ENCODE measurements at places on chromosomes 7 and 10.

DNA sequence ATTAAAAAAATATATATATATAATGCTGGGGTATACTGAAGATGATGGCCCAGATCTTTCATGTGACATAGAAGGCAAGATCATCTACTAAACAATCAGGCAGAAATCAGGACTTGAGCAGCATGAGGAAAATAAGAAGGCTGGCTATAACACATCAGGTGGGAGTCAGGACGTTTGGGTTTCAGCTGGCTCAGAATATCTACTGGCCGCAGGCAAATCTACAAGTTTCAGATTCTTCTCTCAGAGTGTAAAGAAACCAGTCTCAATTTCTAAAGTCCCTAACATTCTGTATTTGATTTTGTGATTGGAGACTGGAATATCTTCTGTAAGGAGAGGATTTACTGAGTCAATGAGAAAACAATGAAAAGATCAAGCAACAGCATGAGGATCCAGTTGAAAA is 37.7 kb upstream of the FAM3C start:
- H3K4me3 ChIP-seq, result no peak overlapping the region
- no peak overlapping the region for H3K27ac ChIP-seq
- no peak for DNase-seq
- peaks cover 3% of the 10 kb centered on the region for H3K4me1 ChIP-seq

DNA sequence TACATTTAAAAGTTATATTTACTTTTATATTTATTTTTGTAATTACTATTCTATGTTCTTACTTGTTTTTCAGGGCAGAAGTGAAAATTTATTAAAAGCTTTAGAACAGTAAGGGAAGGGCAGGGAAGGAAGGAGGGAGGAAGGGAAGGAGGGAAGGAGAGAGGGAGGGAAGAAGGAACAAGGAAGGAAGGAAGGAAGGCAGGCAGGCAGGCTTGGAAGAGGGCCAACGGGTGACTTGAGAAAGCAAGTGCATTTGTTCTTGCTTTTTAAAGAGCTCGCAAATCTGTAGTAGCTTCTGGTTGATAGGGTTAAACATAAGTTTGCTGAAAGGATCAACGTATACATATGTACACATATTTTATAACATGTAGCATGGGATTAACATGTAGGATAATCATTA is 725.3 kb upstream of the FZD8 start:
- H3K4me1 ChIP-seq, result no peaks in the 10 kb centered on the region
- no peak overlapping the region for H3K4me3 ChIP-seq
- H3K36me3 ChIP-seq, result no peaks in the 10 kb centered on the region

DNA sequence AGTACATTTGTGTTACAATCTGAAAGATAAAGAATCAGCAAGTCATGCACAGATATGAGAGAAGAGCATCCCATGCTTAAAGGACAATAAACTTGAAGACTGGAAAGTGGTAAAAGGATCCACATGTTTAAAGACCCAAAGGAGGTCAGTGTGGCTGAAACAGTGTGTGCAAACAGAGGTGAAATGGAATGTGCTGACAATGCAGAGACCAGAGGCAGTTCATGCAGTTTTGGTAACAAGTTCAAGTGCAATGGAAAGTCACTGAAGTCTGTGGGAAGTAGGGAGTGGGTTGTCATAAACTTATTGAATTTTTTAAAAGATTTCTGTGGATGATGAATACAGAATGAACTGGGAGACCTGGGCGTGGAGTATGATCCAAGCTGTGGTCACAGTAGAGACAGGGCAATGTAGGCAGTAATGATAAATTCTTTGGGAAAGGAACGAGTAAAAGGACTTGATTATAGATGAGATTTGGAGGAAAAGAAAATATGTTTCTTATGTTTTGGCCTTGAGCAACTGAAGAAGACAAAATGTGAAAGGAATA is 408.0 kb downstream of the HGF start:
- no peak overlapping the region for H3K4me3 ChIP-seq
- no peaks in the 10 kb centered on the region for H3K36me3 ChIP-seq
- no peaks in the 10 kb centered on the region for H3K27me3 ChIP-seq
- no peaks in the 10 kb centered on the region for H3K4me1 ChIP-seq

DNA sequence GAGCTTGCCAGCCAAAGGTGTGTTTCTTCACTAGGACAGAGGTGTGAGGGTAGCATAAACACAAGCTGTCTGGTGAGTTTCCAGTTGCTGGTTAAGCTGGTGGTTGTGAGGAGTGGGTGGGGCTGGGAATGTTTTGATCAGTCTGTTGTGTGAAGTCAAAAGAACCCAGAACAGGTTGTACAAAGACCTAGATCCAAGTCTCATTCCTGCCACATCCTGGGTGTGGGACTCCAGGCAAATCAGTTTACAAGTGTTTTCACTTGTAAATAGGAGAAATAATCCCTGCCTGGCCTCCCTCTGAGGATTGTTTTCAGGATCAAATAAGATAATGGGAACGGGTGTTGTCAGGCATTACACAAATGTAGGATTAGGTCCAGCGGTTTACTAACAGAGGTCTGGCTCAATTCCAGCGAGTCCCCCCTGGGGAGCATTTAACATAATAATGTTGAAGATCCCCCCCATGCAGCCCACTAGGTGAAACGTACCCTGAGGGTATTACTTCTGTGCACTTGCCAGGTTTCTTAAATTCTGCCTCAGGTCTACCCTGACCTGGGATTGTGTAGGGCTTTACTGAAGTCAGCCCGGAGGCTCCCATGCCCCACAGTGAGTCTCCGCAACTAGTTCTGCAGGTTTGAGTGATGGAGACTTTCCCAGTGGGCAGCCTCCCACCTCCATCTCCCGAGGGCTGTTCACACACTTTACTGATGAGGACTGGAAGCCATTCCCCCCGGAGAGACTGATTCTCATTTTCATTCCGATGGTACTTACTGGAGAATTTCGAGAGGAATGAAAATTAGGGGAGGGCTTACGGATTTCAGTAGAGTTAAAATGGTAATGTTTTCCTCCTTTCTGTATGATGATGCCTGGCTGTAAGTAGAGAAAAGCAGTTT is 2.7 kb upstream of the FRAT2 start:
- peaks cover 18% of the 10 kb centered on the region for H3K4me1 ChIP-seq
- no peak overlapping the region for H3K4me3 ChIP-seq
- peaks cover 21% of the 10 kb centered on the region for H3K27me3 ChIP-seq
- DNase-seq, result no peak
